Islet precursor cell (in vitro differentiated cells): ENCODE measurements at places on chromosomes 16 and 17.
A peak's percentile ranks its signal among the peaks of the same experiment; 100 is the strongest.

DNA sequence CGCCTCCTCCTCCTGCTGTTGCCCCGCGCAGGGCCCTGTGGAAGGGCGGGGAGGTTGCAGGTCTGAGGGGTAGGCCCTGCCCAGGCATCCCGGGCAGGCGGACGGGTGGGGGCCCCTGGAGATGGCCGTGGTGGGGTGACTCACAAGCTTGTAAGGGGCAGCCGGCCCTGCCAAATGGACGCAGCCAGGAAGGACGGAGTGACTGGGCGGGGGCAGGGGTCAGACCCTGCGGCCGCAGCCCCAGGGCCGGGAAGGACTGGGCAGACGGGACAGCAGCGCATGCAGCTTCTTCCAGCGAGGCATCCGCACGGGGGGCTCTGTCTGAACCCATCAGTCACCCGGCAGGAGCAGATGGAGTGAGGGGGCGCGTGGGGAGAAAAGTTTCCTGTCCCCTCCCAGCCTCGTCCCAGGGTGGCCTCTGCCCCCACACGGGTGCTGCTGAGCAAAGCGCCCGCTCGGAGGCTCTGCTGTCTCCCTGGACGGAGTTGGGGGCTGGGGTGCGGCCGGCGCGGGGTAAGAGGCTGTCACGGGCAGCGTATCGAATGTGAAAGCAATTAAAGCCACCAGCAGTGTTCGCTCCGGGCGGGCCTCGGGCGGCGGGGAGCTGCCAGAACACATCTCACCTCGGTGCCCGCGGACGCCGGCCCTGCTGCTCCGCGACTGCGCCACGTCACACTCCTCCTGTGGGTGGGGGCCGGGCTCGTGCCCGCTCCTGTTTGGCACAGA is 5.4 kb upstream of the PRR35 start:
- DNase-seq: no peak

DNA sequence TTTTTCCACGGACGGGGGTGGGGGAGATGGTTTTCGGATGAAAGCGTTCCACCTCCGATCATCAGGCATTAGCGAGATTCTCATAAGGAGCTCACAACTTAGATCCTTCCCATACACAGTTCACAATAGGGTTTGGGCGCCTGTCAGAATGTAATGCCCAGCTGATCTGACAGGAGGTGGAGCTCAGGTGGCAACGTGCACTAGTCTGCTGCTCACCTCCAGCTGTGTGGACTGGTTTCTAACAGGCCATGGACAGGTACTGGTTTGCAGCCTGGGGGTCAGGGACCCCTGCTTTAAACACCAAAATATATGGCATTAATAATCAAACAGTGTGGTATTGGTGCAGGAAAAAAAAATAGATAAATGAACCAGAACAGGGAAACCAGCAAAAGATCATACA is 157.5 kb upstream of the NLRP1 start:
- peak; percentile 32 for DNase-seq

- peak; percentile 53 for DNase-seq
These were observed 7.7 kb downstream of the BEAN1 start for GRCh38 chr16:66434619-66435430.

- no peak for DNase-seq
These were observed 20.7 kb downstream of the UBN1 start for GRCh38 chr16:4868026-4868425.

DNA sequence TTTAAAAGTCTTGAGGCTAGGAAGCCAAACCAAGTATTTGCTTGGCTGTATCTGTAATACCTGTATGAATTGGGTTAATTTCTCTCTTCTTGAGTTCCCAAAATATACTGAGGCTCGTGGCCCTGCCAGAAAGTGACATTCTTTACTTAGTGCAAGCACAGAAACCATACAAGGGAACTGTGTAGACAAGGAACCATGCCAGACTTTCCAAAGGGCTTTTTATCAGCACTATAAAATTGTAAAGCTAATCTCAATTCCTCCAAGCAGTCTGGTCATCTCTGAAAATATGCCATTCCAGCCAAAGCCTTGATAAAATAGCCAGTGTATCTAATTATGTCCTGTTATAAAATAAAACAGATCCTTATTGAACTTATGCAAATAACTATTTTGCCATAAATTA is 7.2 kb upstream of the CRYM start:
- DNase-seq: no peak
